ELR (cell line): ENCODE measurements at places on chromosomes 1 and 21.

- peak; percentile 56 for DNase-seq
These were observed 14.4 kb downstream of the ANP32E start for GRCh38 chr1:150221552-150221951.

DNA sequence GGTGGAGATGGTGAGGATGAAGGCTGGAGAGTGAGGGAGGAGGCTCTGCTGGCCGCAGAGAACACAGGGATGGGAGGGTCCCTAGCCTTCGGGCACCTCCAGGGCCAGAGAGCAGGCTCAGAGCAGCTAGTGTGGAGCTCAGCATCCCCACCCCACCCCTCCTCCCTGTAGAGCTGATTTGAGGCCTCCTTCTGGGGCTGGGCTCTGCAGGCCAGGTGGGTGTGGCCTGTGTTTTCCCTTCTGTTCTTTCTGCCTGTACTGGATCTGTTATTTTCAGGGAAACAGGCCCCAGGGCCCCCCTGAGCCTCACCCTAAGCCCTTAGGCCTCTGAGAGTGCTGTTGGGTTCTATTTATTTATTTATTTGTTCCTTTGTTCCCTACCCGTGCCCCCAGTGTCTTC, 44.8 kb downstream of the TMCC2 start:
- no peak for DNase-seq

GRCh38 chr1:187928288-187928687, 1099.5 kb downstream of the PLA2G4A start:
- peak; percentile 54 for DNase-seq

- no peak for DNase-seq
These were observed 10.9 kb downstream of the CNST start for GRCh38 chr1:246577082-246577719.

- DNase-seq: no peak
These were observed 9.3 kb downstream of the CTH start for GRCh38 chr1:70420320-70420719.

DNA sequence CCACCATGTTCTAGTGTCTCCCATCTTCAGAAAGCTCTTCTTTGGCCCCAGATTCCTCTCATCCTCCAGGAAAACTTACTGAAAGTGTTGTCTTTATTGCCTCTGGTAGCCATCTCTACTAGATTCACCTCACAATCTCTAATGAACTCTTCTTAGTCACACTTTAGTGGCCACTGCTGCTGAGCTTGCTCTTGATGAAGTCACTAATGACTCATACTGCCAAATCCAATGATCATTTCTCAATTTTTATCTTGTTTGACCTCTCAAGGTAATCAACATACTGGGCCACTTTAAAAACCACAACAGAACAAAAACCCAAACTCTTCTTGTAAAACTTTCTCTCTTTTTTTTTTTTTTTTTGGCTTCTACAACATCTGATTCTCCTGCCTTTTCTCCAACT, 196.4 kb downstream of the LHX8 start:
- DNase-seq: peak; percentile 38

DNA sequence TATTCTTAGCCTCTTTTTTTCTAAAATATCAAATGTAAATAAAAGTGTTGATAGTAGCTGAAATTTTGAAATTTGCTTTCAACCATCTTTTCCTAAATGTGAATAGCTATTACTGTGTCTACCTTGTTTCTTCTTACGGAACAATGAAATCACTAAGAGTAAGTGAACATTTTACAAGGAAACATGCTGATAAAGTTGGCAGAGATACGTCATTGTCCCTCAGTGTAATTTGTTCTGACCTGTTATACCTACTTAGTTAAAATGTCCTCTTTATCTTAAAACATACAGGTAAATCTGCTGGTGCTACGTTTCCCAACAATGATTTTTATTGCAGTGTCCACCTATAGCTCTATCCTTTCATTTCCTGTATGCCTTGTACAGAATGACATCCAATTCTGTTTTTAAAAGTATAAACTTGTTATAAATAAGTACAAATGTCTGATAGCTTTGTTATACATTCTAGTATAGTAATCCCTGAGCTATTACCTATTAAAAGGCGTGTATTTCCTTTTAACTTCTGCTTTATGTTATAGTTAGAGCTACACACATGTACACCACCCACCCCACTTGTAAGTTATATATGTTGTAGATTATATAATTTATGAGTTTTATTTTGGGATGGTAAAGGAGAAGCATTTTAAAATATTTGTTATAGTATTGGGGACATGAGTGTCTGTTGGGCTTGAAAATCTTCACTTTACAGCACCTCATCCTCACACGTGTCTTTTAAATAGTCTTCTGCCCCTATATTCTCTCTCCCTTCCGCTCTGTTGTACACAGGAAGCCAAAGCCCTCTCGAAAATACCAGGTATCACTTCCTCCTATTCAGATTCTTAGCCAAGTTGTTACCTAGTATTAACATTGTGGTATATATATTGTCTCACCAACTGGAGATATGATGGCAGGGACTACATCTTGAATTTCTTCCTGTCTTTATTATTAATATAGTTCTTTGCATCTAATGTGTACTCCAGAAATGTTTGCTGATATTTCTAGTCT, 25.2 kb downstream of the LAMC1 start:
- DNase-seq: no peak

- DNase-seq: no peak
These were observed 110.1 kb upstream of the ATP1A1 start for GRCh38 chr1:116262995-116263385.

DNA sequence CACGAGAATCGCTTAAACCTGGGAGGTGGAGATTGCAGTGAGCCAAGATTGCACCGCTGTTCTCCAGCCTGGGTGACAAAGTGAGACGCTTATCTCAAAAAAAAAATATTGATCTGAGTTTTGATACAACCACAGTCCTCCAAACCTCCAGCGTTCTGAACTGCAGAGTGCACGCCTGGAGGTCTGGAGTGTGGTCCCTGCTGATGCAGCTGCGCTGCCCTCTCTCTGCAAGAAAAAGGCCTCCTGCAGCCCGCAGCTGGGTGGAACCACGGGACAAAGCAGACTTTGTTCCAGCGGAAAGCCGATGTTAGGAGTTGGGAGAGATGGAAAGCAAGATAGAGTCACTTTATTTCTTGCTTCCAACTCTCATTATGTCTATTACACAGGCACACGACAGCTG, 144.9 kb upstream of the SOD1 start:
- DNase-seq: no peak

GRCh38 chr1:155527677-155528076, 34.9 kb downstream of the ASH1L start:
- peak; percentile 39 for DNase-seq

DNA sequence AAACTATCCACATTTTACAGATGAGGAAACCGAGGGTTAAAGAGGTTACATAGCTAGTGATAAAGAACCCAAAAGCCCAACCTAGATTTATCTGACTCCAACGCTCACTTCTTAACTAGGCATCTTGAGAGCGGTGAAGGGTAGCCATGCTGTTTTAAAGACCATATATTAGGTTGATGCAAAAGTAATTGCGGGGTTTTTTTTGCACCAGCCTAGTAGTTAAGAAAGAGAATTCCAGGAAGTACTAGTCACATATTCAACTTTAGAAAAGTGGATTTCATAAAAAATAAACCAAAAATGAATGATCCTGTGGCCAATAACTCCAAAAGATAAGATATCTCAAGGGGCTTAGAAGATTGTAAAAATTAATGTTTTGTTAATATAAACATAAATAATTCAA, 162.1 kb downstream of the GLUL start:
- no peak for DNase-seq
